ENCODE measurements at places on chromosomes 3 and 15.

- DNase-seq: no peak
Observed at GRCh38 chr15:76234337-76234889, 76.9 kb downstream of the ETFA start.

- no peak for DNase-seq
Observed at GRCh38 chr3:65109966-65110500, 422.2 kb upstream of the ADAMTS9 start.

GRCh38 chr3:31543375-31543774, 10.7 kb downstream of the STT3B start:
- DNase-seq: no peak

GRCh38 chr3:2092758-2093157, 5.9 kb upstream of the CNTN4 start:
- DNase-seq: no peak

DNA sequence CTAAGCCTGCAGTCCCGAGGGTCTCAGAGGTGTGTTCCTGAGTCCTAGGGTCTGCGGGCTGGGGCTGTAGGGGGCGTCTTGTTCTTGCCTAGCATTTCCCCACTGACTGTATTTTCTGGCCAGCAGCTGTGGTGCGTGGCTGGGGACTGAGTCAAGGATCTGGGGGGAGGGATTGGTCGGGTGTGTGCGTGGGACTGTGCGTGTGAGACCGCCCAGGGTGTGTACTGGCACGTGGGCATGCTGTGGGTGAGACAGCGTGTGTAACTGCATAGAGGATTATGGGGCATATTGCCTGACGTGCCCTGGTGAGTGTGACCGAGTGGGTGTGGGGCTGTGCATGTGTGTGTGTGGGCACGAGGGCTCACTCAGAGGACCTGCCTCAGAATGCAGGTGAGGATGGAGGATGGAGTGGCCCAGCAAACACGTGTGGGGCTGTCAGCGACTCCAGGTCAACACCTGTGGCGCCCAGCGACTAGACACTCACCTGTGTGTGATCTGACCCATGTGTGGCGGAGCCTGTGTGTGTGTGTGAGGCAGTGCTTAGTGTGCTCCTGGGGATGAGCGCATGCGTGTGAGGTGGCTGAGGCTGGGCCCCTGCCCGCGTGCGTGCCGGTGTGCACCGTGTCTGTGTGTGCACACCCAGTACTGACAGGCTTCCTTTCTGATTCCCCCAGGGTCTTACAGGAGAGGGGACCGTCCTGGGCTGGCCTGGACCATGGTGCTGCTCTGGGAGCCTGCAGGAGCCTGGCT, 20.9 kb downstream of the FBLN2 start:
- no peak for DNase-seq

All from MM.1S (cell line).